Stimulated activated CD8-positive, alpha-beta memory T cell treated with anti-CD3 and anti-CD28 coated beads, Interleukin-2, amount 100 ng/mL, for 1 hour (primary cell): ENCODE measurements at places on chromosomes 1 and 21.
A peak's percentile ranks its signal among the peaks of the same experiment; 100 is the strongest.

GRCh38 chr1:172399756-172400721, 20.4 kb upstream of the C1orf105 start:
- no peak for DNase-seq

DNA sequence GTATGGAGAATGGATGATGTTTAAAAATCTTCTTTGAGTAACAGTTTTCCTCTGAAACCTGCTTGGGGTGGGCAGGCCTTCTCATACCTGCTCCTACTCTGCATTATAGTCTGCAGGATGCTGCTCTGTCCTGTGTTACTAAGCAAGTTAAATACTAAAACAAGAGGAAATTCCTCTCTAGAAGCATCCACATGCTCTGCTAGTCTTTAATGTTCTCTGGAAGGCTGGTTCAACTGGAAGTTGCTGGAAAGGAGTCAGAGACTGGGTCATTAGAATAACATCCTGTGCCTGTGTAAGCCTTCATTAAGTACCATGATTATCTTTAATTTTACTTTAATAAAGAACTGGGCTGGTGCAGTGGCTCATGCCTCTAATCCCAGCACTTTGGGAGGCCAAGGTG, 5.8 kb downstream of the SELP start:
- no peak for DNase-seq

GRCh38 chr1:2984399-2985061, 36.7 kb upstream of the ACTRT2 start:
- no peak for DNase-seq

GRCh38 chr1:29648798-29649188, 412.5 kb downstream of the PTPRU start:
- DNase-seq, result no peak

- DNase-seq, result no peak
Observed at GRCh38 chr1:39895731-39896480, 5.8 kb downstream of the MYCL start.

GRCh38 chr1:25723250-25723880, 76.6 kb upstream of the SELENON start:
- DNase-seq, result no peak

DNA sequence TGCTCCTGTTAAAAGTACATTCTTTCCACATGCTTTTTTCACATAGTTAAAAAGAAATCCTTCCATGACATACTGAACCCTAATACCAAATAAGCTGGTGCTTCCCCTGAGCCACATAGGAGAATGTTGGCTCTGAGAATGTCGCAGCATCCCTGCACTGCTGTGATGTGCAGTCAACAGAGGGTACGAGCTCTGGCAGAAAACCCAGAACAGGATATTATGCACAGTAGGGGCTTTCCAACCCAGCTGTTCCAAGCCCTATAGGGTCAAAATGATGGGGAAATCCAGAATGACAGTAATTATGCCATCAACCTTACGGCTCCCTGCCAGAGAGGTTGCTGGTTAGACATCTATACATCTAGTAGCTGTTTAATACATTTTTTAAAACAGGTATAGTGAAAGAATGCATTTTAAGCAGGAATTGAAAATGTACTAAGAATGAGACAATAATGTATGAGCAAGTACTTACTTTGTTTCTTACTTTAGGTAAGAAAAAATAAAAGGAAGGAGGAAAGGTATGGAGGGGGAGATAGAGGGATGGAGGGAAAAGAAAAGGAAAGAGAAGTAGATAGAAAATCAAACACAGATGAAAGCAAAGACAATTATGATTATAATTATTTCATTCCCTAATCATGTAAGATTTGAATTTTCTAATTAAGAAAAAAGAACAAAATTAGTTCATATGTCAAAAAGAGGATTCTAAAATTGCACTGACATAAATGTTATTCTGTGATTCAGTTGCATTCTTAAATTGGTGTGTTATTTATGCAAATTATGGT, 126.0 kb downstream of the NR5A2 start:
- no peak for DNase-seq

- DNase-seq, result no peak
Observed at GRCh38 chr1:162725301-162725837, 65.1 kb upstream of the HSD17B7 start.

DNA sequence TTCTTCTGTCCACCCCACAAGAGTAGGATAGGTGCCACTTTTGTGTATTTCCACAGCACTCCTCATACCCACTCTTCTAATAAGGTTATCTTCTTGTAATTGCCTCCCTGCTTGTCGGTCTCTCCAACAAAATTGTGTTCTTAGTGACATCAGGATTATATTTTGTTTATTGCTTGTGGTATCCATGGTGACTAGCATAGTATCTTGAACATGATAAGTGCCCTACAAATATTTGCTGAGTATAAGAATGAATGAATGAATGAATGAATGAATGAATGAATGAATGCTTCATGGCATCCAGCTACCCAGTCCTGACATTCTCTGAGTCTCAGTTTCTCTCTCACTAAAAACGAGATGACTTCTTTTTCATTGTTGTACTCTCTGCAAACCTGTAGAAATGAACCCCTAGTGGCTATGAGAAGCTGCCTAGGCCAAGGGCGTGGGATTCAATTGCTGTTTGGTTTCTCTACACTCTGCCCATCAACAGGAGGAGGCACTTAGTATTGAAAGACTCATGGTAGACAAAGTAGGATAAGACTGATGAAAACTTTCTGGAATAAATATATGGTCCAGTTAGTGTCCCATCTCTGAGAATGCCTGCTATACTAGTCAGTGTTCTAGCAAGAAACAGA, 121.0 kb downstream of the TMEM53 start:
- no peak for DNase-seq

DNA sequence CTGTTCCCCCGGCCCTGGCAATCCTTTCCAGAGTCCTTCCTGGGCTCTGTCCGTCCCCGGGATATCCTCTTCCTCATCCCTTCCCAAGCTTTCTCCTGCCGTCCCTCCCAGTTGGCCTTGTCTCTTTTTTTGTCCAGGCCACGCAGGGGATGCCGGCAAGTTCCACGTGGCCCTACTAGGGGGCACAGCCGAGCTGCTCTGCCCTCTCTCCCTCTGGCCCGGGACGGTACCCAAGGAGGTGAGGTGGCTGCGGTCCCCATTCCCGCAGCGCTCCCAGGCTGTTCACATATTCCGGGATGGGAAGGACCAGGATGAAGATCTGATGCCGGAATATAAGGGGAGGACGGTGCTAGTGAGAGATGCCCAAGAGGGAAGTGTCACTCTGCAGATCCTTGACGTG, 13.4 kb upstream of the SVBP start:
- no peak for DNase-seq

DNA sequence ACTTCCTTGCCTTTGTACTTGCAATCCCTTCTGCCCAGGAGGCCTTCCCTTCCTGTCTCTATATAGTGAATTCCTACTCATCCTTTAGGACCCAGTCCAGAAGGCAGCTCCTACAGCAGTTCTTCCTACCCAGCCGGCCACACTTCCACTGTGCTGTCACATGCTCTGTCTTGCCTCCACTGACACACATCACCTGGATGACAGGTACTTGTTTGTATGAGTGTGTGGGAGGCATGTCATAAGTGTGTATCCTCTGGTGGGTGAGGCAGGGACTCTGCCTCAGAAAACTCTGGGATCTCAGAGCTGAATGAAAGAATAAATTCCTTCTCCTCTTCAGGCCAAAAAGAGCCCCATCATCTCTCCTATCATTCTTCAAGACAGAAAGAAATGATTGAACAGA, 5.1 kb upstream of the OSCP1 start:
- no peak for DNase-seq

GRCh38 chr1:111804776-111805175, 49.1 kb downstream of the DDX20 start:
- no peak for DNase-seq

GRCh38 chr1:8170059-8170835, 144.1 kb upstream of the ERRFI1 start:
- no peak for DNase-seq

GRCh38 chr1:173669491-173669941, at the start of gene ANKRD45:
TSS of gene ANKRD45 (minus strand) at chr1:173669851. CDS start at chr1:173659418, 10,433 bp downstream.
- no peak for DNase-seq

GRCh38 chr1:185566995-185567394, 167.2 kb upstream of the HMCN1 start:
- DNase-seq, result no peak

GRCh38 chr1:39497585-39497984, 6.1 kb downstream of the BMP8A start:
- no peak for DNase-seq

DNA sequence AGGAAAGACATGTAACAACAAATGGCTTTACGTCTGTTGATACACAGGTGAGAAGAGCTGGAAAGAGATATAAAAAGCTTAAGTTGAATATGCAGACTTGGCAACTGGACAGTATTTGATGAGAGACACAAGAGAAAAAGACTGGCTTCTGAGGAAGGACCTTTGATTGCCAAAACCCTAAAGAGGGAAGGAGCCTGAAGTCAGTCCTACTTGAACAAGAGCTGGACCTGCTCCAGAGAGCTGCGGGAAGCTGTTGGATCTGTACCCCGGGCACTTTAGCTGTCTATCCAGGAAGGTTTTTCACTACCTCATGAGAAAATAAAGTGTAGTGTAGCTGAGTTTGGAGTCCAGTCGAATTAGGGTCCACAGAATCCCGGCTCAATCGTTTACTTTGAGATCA, 25.3 kb upstream of the LRRC8B start:
- no peak for DNase-seq

- DNase-seq, result no peak
Observed at GRCh38 chr1:59845091-59845490, 30.3 kb downstream of the HOOK1 start.

- DNase-seq, result no peak
Observed at GRCh38 chr1:54818461-54819194, 17.5 kb upstream of the TTC22 start.

DNA sequence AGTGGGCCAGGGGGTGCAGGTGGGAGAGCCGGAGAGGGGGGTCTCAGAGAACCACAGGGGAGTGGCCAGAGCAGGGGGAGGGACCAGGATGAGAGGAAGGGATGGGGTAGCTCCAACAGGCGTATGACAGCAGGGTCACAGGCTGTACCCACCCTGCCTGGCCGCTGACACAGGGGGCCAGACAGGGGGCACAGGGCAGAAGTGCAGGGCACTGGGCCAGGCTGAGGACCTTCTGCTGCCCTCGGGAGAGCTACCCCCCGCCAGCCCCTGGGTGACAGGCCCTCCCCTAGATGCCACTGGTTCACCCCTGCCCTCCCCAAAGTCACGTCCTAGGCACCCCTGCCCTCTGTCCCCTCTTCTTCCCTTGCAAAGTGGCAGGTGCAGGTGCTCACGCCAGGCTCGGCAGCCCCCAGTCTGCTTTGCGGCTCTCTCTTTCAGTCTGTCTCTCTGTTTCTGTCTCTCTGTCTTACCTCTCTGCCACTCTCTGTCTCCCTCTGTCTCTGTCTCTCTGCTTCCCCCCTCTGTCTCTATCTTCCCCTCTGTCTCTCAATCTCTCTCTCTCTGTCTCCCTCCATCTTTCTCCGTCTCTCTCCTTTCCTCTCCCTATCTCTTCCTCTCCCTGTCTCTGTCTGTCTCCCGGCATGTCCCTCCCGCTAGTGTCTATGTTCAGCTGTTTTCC, 48.5 kb downstream of the WNT9A start:
- no peak for DNase-seq

DNA sequence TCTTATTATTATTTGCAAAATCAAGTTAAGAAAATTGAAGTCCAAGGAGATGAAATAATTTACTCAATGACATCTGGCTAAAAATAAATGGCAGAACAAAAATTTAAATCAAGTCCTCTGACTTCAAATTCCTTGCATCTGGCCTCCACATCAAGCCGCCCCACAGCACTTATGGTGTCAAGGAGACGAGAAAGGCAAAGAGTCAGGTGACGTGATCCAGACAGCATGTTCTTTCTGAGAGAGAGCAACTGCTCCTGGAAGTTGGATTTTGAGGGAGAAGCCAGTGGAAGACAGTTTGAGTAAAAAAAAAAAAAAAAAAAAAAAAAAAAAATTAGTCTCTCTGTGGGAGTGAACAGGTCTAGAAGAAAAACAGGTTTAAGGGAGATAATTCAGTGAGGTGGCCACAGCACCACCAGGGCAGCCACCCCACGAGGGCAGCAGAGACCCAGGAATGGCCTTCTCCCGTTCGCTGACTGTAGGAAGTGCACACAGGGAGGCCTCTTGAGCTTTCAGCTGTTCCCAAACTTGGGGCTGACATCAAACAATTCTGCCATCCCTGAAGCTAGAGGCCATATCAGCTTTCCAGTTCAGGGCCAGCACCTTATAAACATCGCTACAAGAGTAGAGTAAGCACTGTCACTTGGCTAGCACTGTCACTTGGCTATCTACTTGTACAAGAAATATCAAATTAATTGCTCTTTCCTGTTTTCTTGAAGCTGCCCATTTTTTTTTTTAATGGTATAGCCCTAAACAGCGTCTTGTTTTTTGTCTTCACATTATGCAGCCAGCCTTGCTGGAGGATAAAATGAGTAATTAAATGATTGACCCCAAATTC, 7.8 kb downstream of the C1orf162 start:
- DNase-seq, result peak; percentile 30

GRCh38 chr1:56098946-56099345, 480.4 kb downstream of the PLPP3 start:
- no peak for DNase-seq

DNA sequence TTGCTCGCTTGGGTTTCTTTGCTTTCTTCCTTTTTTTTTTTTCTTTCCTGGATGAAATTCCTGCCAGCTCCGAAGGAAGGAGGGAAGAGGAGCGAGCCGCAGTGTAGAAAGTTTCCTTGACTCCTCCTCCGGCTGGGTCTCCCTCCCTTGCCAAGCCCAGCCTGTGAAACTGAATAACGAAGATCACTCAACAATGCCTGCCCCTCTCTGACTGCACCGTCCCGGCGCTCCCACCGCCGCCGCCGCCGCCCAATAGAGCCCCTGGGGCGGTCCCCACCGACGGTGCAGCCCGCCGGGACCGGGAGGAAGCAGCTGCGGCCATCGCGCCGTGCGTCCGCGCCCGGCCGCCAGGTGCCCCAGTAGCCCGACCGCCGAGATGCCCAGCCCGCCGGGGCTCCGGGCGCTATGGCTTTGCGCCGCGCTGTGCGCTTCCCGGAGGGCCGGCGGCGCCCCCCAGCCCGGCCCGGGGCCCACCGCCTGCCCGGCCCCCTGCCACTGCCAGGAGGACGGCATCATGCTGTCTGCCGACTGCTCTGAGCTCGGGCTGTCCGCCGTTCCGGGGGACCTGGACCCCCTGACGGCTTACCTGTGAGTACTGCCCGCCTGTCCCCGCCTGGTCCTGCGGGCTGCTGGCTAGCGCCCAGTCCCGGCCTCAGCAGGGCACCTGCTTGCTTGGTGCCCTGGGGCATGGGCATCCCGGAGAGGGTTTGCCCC, at the start of gene LGR6:
TSS of gene LGR6 (plus strand) at position 186 of the 714 bp plus-strand sequence. CDS start at position 377, 191 bp downstream.
- DNase-seq, result no peak
